ENCODE measurements at places on chromosomes 1 and 21. TPM values are rescaled to one million over a fixed set of nuclear protein-coding genes. Genes with fewer than 3 reads are reported as not detected.
A peak's percentile ranks its signal among the peaks of the same experiment; 100 is the strongest.

DNA sequence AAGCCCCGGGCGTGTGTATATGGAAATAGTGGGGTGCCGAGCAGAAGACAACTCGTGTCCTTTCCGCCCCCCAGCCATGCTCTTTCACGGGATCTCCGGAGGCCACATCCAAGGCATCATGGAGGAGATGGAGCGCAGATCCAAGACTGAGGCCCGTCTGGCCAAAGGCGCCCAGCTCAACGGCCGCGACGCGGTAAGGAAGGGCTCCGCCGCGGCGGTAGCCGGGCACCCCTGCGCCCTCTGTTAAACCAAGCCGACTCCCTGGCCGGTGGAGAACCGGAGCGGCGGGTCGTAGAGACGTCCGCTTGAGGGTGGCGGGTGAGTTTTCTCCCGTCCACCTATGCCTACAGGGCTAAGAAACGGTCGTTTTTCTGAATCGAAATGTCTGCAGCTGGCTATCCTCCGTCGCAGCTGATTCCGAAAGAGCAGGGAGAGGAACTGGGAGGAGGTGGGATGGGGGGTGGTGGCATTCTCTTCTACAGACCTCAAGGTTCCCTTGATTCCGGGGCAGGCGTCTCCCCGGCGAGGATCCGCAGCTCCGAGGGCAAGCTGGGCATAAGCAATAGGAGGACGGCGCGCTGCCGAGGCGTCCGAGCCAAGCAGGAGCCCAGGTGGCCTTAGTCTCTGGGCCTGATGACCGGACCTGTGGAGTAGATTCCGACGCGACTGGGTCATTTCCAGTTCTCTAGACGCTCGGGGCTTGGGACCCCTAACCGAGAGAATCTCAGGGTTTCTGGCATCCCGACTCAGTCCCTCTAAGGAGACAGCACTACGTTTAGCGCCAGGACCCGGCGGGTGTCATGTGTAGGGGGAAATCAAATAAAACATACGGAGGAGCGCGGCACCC, 856 bp downstream of the LHX9 start:
- no peak for DNase-seq

The NBPF8 gene
- 24.7 TPM for total RNA-seq

GRCh38 chr1:226608699-226609505, 60.3 kb downstream of the STUM start:
- no peak for DNase-seq

The MANEAL gene
- total RNA-seq, result 1.7 TPM

DNA sequence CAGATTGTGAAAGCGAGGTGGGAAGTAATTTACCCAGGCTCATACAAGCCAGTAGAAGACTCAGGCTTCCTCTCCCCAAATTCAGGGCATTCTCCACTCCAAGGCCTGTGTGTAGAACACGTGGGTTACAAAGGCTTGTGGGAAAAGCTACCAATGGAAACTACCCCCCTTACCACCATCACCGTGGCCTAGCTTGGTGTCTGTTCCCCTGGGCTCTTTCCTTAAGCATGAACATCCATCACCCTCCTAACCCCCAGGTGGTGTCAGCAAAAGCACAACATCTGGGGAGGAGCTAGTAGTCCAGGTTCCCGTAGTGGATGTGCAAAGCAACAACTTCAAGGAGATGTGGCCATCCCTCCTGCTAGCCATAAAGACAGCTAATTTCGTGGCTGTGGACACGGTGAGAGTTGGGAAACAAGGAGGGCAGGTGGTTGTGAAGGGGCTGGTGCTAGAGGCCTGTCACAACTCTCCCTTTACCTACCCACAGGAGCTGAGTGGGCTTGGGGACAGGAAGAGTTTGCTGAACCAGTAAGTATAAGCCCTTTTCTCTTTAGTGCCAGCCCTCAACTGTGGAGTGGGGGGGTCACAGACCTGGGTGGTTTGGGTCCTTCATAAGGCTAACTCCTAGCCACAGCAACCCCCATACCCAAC, 701 bp upstream of the MUTYH start:
- DNase-seq, result no peak

DNA sequence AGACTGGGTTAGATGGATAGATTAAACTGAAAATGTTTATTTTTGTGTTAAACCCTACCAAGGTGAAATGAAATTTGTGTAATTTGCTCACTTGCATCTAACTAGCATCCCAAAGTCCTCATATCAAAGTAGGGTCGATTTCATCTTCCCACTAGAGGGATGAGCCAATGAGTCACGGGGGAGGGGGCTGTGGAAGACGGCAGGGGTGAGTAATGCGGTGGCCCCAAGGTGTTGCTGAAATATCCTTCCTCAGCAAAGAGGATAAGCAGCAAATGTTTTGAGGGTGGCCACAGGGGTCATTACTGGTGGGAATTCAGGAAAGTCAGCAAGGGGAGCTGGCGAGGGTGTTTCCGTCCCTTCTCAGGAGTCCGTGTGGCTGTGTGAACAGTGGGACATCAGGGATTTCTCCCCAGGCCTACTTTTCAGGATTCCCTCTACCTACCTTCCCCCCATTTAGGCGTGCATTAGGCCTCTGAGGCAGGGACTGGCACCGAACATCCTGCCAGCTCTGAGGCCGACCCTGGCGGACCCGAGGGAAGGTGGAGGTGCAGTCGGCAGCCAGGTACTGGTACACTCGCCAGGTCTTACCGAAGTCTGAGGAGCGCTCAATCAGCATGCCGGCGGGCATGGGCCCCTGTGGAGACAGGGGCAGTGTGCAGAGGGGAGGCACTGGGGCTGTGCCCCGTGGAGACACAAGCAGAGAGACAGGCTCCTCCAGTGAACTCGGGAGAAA, 18.1 kb downstream of the LAMB3 start:
- DNase-seq, result no peak

DNA sequence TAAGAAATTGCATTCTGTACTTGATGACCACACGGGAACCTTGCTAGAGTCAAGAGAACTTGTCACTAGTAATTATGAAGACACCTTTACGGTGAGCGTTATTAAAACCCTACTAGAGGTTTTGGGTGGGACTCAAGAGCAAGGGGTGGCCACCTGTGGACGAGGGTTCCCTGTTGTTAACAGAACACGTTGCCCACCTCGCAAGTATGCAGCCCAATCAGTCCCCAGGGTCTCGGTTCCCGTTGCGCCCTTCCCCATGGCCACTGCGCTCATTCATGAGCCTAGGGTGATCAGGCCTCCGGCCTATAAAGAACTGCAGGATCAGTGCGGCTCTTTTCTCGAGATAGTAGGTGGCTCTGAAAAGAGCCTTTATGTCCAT, 30.2 kb upstream of the RNF187 start:
- no peak for DNase-seq

DNA sequence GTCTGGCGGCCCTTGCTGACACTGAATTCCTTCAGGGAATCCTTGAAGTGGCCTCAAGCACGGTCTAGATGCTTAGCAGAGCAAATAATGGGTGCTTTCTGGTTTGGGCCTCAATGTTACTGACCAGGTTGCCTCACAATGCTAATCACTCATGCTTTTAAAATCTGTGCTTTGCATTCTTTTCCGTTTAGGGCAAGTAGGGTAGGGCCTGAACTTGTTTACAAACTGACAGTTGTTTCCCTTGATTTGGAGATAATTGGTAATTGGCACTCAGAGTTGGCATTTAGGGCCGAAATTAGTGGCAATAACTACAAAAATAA, 1.4 kb downstream of the VPS13D start:
- DNase-seq, result no peak

The FCRLB gene
- 2.4 TPM for total RNA-seq

GRCh38 chr1:112674986-112675727, 698 bp downstream of the MOV10 start:
- no peak for DNase-seq

The ZMYND12 gene
- total RNA-seq, result 1.3 TPM

- DNase-seq, result no peak
Measured at GRCh38 chr1:182268669-182269068, 122.9 kb downstream of the GLUL start.

GRCh38 chr1:180178511-180179161, 24.0 kb downstream of the QSOX1 start:
- peak; percentile 61 for DNase-seq

GRCh38 chr1:181424786-181425403, 58.4 kb upstream of the CACNA1E start:
- peak; percentile 69 for DNase-seq

The CD48 gene
- total RNA-seq, result 1.5 TPM

The LCE2B gene
- total RNA-seq, result not detected

- no peak for DNase-seq
Measured at GRCh38 chr21:44372616-44373015, 19.2 kb downstream of the TRPM2 start.

The MMP23B gene
- 6.6 TPM for total RNA-seq

GRCh38 chr1:22413799-22414198, 37.9 kb upstream of the ZBTB40 start:
- no peak for DNase-seq

DNA sequence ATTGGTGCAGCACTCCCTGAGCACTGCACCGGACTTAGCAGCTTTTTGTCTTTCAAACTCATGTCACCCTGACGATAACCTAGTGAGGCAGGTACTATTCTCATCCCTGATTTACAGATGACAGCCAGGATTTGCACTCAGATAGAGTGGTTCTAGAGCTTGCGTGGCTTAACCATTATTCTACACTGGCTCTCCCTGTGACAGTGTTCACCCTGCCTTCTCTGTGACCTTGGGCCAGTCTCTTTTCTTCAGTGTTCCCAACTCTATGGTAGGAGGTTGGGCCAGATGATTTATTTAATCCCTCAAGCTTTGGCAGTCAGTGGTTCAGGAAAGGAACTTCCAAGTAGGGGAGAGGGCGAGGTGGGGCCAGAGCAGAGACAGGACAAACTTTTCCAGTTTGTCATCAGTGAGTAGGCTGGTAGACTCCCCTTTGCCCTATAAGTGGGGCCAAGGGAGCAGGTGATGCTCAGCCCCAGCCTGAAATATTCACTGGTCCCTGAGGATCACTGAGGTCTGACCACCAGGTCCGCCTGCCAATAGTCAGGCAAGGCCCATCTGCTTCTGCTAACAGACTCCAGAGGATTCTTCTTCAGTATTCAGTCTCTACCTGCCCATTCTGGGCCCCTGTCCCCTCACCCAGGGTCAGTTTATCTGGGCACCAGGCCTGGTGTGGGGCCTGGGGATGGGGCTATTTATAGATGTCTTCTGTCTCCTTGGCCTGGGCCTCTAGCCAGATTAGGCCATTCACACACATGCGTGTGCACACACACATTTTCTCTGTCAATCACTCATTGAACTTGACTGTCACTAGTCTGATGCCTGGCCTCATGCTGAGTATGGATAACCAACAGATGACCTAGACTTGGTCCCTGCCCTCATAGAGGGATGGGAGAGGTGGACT, 8.8 kb upstream of the FABP3 start:
- no peak for DNase-seq

GRCh38 chr1:216916890-216917438, 193.7 kb upstream of the ESRRG start:
- DNase-seq, result no peak

- DNase-seq, result no peak
Measured at GRCh38 chr1:176775996-176776395, 313.0 kb downstream of the PAPPA2 start.

DNA sequence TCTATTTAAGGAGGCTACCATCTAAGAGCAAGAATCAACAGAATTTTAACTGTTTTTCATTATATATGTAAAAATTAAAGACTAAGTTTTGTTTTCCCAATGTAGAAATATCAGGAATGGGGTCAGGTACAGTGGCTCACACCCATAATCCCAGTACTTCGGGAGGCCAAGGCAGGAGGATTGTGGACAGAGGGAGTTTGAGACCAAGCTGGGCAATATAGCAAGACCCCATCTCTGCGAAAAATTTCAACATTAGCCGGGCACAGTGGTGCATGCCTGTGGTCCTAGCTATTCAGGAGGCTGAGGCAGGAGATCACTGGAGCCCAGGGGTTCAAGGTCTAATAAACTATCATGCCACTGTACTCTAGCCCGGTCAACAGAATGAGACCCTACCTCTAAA, 5.3 kb downstream of the LRRC40 start:
- DNase-seq, result no peak

- DNase-seq, result no peak
Measured at GRCh38 chr1:230495076-230495475, 68.9 kb upstream of the PGBD5 start.

- no peak for DNase-seq
Measured at GRCh38 chr21:42607102-42607501, 46.3 kb upstream of the PDE9A start.

The HEYL gene
- 11.4 TPM for total RNA-seq

GRCh38 chr1:48710318-48710717, 66.4 kb downstream of the BEND5 start:
- DNase-seq, result no peak

GRCh38 chr21:29232530-29233255, 66.0 kb upstream of the BACH1 start:
- DNase-seq, result no peak

GRCh38 chr1:171922999-171923398, 81.7 kb downstream of the DNM3 start:
- no peak for DNase-seq

DNA sequence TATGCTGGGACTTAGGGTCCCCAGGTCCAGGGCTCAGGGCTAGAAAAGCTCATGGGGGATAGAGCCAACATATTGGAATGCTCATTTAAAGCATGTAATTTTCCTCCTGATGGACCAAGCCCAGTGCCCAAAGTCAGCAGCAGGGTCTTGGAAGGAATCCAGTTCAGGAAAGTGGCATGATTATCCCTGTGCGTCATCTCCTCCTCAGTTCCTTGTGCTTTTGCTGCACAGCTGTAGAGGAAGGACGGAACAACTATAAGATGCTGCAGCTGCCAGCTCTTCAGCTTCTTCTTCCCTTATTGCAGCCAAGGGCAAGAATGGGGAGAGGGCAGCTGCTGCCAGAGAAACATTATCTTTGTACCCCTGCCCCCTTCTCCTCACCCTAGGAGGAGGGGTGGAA, 58.4 kb downstream of the OVGP1 start:
- DNase-seq, result no peak

DNA sequence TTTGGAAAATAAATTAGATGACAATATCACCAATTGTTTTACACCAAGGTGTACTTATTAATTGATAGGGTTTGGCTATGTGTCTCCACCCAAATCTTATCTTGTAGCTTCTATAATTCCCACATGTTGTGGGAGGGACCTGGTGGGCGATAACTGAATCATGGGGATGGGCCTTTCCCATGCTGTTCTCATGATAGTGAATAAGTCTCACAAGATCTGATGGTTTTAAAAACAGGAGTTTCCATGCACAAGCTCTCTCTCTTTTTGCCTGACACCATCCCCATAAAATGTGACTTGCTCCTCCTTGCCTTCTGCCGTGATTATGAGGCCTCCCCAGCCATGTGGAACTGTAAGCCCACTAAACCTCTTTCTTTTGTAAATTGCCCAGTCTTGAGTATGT, 131.0 kb upstream of the LMO4 start:
- DNase-seq, result no peak

The C1orf87 gene
- total RNA-seq, result not detected

GRCh38 chr1:157682710-157683437, 17.7 kb downstream of the FCRL3 start:
- no peak for DNase-seq

GRCh38 chr1:47840393-47841190, 156.6 kb downstream of the TRABD2B start:
- DNase-seq, result no peak

All from tibial nerve (tissue), 4 donors.